Myometrial cell (primary cell): ENCODE measurements at places on chromosomes 2 and 18. TPM values are rescaled to one million over a fixed set of nuclear protein-coding genes. Genes with fewer than 3 reads are reported as not detected.

The SMC6 gene
- 14.5 and 15.0 TPM in 2 replicates for total RNA-seq

The NIF3L1 gene
- total RNA-seq: 28.0 and 36.0 TPM in 2 replicates

The DSG4 gene
- total RNA-seq: not detected in 2 replicates

The CLEC4F gene
- total RNA-seq: not detected in 2 replicates

The ZSWIM2 gene
- not detected in 2 replicates for total RNA-seq
